Activated CD8-positive, alpha-beta memory T cell treated with anti-CD3 and anti-CD28 coated beads for 4 hours (primary cell): ENCODE measurements at places on chromosomes 12 and 14.

- no peak for DNase-seq
Observed at GRCh38 chr14:44165286-44165685, 341.8 kb downstream of the FSCB start.

- DNase-seq = no peak
Observed at GRCh38 chr14:89540830-89541470, 123.9 kb upstream of the FOXN3 start.

GRCh38 chr14:105481886-105482457 is 4.7 kb upstream of the CRIP1 start:
- peak; percentile 87 for DNase-seq

GRCh38 chr12:81759190-81760051 is at the start of gene PPFIA2:
PPFIA2 (minus strand) TSS chr12:81759350.
- no peak for DNase-seq

GRCh38 chr12:12620730-12621315 is 9.1 kb downstream of the CREBL2 start:
- DNase-seq = no peak

- no peak for DNase-seq
Observed at GRCh38 chr12:106178562-106178961, 39.8 kb upstream of the NUAK1 start.

GRCh38 chr12:46265734-46266133 is 3.1 kb downstream of the SLC38A1 start:
- no peak for DNase-seq

DNA sequence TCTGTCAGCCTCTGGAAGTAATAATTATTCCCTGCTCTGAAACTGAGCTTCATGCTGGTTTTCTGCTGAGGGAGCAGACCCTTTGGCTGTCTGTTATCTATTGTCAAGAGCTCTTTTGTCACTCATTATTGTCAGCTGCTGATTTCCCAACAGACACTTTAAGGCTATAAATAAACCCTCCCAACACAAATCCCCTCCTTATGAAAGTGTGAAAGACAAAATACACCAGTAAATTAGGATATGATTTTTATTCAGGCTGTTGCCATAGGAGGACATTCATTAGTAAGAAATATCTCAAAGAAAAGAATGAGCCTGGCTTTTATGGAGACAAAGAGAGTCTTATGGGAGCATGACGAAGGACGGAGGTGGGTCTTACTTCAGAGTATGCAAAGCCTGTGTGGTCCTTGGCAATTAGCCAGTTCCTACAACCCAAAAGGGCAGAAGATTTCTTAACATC is 180.8 kb downstream of the CRADD start:
- no peak for DNase-seq

- DNase-seq = no peak
Observed at GRCh38 chr12:91434081-91434480, 251.5 kb upstream of the DCN start.

GRCh38 chr12:50960130-50960529 is 7.8 kb downstream of the HIGD1C start:
- no peak for DNase-seq

- DNase-seq = no peak
Observed at GRCh38 chr14:64238631-64239030, 55.5 kb downstream of the ESR2 start.
